Activated gamma-delta T cell treated with anti-CD3 and anti-CD28 coated beads, Interleukin-2, amount 50 U/mL, for 16 hours (primary cell): ENCODE measurements at places on chromosomes 5 and 9.

DNA sequence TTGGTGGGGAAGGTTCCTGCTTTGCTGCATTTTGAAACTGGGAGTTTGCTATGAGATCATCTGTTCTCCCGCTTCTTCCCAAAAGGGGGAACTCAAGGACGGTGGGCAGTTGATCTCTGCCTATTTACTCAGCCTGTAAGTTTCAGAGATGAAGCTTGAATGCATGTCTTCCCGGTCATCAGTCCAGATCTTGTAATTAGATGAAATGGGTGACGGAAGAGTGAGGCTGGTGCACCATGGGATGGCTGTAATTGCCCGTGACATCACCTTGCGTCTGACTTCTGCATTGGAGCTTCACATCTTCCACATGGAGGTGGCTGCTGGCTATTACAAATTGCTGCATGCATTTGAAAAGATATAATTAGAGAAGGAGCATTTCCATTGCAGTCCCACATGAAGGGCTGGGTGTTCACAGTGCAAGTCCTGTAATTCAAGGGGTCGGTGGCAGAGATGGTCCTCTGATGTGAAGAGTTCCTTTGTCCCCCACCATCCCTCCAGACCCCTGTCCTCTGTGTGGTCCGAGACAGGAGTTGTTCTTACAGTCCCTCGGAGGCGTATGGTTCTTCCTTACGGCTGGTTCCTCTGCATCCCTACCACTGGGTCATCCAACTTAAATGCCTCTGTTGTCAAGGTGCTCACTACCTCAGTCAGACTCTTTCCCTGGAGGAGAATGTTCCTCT is 72.9 kb downstream of the ZNF618 start:
- DNase-seq, result no peak

GRCh38 chr5:124289130-124289529 is 457.3 kb downstream of the ZNF608 start:
- DNase-seq, result no peak

GRCh38 chr5:36027711-36028110 is 36.5 kb upstream of the UGT3A1 start:
- no peak for DNase-seq

- no peak for DNase-seq
These were observed 41.0 kb downstream of the NEK6 start for GRCh38 chr9:124298646-124299235.

- no peak for DNase-seq
These were observed 4.8 kb downstream of the RAD50 start for GRCh38 chr5:132561601-132562000.

GRCh38 chr5:10576121-10576789 is 12.4 kb downstream of the ANKRD33B start:
- DNase-seq, result no peak

DNA sequence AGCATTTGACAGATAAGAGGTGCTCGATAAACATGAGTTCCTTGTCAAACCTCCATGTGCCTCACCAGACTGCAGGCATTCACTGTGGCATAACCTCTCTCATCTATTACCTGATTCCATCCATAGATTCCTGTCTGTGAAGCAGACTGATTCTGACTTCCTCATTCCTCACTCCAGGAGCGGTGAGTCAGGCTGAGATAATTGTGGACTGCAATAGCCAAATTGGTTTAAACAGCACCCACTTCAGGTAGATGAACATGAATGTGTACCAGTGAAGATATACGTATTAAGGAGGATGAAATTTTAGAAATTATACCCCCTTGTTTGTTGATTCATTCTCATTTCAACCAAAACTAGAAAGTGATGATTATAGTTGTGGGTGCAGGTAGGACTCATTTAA is 391.2 kb downstream of the HINT1 start:
- DNase-seq, result no peak

DNA sequence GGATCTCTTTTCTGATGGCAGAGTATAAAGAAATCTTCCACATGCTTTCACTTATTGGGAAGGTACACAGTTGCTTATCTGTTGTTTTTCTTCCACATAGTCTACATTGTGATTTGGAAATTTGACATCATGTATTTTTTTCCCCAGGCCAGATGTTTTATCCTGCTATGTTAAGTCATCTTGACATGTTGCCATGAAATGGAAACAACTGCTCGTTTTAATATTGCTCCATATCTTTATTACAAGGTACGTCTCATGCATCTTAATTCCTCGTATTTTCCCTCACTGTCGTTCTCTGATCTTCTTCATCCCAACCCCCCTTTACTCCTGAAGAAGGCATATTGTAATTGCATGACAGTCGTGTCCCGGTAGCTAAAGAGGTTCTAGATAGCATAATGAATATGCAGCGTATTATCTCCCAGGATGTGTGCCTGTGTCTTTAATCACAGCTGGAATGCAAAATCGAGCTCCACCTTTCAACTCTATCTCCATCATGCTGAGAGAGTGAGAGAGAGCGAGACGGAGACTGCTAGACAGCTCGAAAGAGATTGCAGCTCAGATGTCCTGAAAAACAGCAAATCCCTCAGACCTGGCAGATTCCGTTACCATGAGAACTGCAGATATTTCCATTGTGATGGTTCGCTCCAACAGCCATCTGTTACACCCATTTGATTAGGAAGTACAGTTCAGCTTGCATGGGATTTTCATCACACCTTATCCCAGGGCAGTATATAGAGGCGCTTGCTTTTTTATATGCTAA is 281.7 kb downstream of the TMEM38B start:
- no peak for DNase-seq

DNA sequence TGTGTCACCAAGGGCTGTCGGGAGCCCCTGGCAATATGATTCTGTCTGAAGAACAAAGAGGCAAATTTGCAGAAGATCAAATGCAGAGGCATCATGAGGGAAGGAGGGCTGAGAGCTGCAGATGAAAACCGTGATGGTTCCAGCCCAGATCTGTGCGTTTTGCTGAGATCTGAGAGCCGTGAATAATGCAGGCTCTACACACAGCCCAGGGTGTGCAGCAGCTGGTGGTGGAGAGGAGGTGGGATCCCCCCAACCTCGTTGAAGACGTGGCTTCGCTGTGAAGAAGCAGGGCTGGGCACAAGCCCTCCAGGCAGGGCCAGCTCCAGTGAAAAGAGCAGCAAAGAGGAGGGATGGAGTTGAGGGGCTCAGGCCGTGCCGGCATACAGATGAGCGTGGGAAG is 75.5 kb downstream of the TSPAN17 start:
- no peak for DNase-seq

GRCh38 chr5:1166370-1166769 is 35.0 kb upstream of the SLC6A19 start:
- no peak for DNase-seq

GRCh38 chr5:103228061-103228460 is 30.5 kb upstream of the MACIR start:
- no peak for DNase-seq

DNA sequence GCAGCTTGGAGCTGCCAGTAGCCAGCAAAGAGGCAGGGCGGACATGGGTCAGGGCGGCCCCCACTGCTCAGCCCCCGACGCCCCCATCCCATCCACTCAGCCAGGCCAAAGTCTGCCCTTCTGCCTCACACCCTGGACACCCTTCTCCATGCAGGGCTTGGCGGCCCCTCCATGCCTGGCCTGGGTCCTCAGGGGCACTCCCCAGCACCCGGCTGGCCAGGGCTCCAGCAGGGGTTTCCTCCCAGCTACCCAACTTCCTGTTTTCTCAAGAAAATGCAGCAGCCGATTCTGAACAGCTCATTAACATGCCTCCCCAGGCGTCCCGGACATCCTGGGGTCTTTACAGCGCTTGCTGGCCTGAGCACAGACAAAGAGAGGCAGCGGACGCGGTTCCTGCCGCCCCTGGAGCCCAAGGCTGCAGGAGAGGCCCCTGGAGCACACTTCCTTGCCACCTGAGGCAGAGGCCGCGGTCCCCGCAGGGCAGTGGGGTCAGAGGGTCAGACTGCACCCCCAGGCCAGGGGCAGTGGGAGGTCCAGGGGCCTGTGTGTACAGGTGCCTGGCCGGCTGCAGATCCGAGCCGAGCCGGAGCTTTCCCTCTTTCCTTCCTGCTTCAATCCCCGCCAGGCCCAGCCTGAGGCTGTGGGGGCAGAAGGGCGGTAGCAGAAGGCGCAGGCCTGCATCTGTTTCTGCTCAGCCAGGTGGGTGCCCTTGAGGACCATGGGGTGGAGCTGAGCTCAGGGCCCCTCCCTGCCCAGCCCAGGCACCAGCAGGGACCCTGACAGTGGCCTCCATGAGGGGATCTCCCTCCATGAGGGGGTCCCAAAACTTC is 18.7 kb upstream of the NRARP start:
- no peak for DNase-seq

- no peak for DNase-seq
These were observed 210.8 kb downstream of the FAM170A start for GRCh38 chr5:119840175-119840574.

GRCh38 chr5:142411656-142412425 is 87.0 kb upstream of the SPRY4 start:
- DNase-seq, result no peak

DNA sequence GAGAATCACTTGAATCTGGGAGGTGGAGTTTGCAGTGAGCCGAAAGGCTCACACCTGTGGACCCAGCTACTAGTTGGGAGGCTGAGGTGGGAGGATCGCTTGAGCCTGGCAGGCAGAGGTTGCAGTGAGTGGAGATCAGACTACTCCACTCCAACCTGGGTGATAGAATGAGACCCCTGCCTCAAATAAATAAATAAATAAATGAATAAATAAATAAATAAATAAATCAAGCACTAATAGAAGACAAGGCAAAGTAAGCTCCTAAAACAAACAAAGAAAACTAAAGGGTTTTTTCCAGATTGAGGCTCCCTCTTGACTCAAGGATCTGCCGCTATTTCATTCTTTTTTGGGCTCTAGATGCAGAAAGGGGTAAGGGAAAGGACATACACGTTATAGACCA is 34.7 kb upstream of the CLINT1 start:
- DNase-seq, result no peak

- no peak for DNase-seq
These were observed 30.4 kb downstream of the FSTL4 start for GRCh38 chr5:133581918-133582317.

DNA sequence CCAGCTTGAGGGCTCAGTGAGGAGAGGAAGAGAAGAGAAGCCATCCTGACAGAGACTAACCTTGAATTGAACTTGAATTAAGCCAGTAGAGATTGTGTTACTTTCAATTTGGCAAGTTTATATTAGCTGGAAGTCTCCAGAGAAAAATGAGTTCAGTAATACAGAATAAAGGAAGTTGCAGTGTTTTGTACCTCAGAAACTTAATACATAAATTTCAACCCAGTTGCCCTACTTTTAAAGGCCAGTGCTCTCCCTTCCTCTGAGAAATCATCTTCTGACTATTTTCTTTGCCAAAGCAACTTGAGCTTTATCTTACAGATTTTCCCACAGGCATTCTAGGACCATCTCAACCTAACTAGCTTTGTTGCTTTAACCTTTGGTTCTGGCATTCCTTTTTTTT is 231.0 kb upstream of the GAS1 start:
- DNase-seq, result no peak

GRCh38 chr5:145906401-145906800 is 30.0 kb upstream of the SH3RF2 start:
- no peak for DNase-seq

GRCh38 chr9:121839726-121840500 is 188.5 kb downstream of the DAB2IP start:
- no peak for DNase-seq

DNA sequence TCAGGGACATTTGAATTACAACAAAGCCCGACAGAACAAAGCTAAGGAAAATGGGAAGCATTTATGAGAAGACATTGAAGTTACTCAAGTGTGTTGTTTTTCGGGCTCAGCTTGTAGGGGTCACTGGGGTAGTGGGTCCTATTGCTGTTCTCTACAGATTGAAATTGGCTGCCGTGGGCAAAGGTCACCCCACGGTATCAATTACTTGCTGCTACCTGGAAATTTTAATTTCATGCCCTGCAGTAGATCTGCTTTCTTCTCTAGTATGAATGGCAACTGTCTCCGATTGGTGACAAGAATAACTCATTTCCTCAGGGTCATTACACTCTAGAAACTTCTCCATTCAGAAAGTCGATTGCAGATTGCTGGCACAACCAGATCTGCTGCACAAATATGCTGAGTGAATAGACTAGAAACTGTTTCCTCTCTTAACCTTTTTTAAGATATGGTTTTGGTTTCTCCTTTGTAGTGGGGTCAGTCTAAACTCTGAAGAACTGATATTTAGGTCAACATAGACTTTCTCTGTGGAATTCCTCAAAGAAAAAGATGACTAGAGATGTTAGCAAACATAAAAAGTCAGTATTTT is 454.1 kb downstream of the ARHGEF28 start:
- DNase-seq, result no peak

GRCh38 chr5:115388240-115388639 is 91.8 kb upstream of the CCDC112 start:
- no peak for DNase-seq

GRCh38 chr9:126055381-126055985 is 271.1 kb upstream of the MVB12B start:
- DNase-seq, result no peak

GRCh38 chr5:74772359-74772758 is 5.3 kb downstream of the NSA2 start:
- no peak for DNase-seq

DNA sequence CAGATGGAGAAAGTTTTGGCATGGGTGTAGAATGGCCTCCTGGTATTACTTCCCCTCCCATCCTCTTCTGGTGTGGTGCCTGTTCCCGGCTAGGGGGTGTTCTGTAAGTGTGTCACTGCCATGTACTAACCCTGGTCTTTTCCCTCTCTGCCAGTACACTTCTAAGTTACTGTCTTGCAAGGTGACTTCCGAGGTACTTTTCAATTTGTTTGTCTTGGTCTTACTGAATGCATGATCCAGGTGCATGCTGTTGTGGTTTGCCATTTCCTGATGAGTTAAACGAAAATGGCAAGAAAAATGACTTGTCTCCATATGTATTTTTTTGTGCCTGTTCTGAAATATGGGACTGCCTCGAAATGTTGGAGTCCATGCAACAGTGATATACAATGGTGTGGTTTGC is 46.0 kb downstream of the C9orf152 start:
- no peak for DNase-seq

DNA sequence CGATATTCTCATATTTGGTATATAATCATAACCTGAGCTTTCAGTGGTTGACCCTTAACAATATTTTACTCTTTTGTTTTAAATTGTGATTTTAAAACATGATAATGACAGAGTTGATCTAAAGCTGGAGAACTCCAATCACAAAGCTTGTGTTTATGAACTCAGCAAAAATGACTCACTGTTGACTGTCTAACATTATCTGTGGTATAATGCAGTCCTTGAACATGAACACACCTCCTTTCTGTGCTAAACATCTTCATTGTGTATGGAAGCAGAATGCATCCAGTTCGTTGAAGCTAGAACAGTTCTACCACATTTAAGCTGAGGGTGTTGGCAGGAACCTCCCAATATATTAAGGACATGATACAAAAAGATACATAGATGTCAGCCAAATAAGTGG is 1030.2 kb upstream of the SEMA6A start:
- no peak for DNase-seq

DNA sequence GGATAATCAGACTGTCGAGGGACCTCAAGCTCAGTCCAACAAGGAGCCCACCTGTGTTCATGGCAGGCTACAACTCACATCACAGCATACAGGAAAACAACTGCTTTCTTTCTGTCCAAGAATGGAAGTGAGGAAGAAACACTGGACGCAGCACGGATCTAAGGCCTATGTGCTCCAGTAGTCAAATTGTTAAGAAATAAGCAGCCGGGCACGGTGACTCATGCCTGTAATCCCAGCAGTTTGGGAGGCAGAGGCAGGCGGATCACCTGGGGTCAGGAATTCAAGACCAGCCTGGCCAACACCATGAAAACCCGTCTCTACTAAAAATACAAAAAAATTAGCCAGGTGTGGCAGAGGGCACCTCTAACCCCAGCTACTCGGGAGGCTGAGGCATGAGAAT is 427.8 kb downstream of the BNC2 start:
- no peak for DNase-seq
